ENCODE measurements at places on chromosomes 5 and 9.

DNA sequence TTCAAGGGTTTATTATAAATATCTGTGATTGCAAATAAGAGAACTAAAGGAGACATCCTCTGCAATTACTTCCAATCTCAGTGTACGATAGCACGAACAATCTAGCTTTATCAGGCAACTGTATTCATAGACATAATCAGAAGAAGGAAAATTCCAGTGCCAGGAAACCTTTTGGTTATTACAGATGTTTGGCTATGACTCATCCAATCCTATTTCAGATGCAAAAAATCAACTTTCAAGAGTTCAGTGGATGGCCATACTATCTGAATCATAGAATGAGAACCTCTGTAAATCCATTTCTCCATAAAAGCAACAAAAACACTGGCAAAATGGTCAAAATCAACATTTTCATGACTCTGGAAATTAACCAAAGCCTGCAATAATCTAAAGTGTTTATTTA, 37.9 kb downstream of the GAS1 start:
- no peak for DNase-seq

GRCh38 chr9:37238122-37238521, 117.7 kb downstream of the ZCCHC7 start:
- DNase-seq: no peak

DNA sequence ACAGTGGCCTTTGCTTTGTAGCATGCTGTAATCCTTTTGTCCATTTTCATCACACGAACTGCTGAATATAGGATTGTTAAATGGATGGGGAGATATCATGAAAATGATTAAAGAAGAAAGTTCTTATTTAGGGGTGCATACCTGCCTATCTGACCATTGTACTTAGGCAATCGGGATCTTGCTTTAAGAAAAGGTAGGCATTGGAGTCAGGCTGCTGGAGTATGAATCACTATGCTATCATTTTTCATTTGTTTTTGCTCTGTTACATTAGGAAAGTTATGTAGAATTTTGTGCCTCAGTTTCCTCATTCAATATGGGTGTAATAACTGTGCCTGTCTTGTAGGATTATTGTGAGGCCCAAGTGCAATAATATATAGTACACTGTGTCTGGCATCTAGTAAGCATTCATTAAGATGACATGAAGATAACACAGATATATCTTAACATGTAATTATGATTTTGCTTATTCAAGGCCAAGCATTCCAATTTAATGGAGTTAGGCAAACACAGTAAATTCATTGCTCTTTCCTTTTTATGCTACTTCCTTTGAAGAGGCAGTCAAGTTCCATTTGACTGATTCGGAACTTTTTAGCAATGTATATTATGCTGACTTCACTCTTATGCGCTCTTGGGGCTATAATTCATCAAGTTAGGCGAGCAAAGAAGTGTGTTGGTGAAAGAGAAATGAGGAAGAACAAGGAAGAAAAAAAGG, 109.9 kb upstream of the CDKN2B start:
- no peak for DNase-seq

DNA sequence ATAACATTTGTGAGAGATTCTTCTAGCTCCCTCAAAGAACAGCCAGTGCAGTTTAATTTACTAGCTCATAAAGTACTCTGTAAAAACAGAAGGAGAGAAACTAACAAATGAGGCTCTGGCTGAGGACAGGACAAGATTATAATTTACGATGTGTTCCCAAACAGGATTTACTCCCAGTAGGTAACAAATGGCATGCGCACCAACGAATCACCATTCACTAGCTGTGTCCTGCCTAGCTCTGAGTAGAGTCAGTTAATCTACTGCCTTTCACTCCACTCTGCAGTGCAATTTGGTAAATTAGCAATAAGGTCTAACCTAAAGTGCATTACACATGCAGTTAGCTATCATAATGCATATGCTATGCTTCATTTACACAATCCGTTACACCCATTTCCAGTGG, 497.4 kb upstream of the CCNG1 start:
- DNase-seq: no peak

GRCh38 chr9:121656941-121657470, 5.6 kb downstream of the DAB2IP start:
- no peak for DNase-seq

DNA sequence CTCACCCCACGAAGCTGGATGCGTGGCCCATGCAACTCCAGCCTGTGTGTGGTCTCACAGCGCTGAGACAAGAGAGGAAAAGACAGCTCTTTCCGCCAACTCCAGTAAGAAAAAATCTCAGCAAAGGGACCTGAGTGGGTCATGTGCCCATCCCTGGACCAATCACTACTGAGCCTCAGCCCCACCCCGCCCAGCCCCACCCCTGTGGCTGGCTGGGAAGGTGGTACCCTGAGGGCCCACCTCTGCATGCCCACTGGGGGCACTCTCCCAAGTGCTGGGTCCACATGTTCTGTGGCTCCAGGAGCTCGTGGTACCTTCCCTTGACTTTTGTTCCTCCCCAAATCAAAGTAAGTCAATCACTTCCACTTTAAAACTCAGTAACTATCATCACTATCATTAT, 105.1 kb upstream of the SMIM23 start:
- DNase-seq: no peak

Data from Kasumi-1 (cell line).